ENCODE measurements at places on chromosomes 4 and X.

- DNase-seq, result no peak
Measured at GRCh38 chrX:119573222-119573621, 1.1 kb upstream of the UBE2A start.

DNA sequence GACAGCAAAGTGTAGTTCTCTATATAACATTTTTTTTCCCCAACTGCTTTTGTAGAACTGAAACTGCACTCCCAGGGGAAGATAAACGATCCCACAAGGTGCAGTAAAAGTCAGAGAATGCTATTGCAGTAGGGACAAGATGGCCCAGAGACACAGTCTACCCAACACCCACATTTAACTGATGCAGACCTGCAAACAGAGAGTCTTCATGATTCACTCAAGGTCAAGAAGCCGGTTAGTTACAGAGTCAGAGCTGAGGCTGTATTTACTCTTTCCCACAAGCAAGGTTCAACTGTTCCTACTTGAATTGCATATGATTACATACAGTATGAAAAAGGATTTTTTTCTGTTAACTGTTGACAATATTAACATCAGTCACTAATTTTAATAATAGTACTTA lies 654.6 kb downstream of the IL1RAPL1 start:
- no peak for DNase-seq

DNA sequence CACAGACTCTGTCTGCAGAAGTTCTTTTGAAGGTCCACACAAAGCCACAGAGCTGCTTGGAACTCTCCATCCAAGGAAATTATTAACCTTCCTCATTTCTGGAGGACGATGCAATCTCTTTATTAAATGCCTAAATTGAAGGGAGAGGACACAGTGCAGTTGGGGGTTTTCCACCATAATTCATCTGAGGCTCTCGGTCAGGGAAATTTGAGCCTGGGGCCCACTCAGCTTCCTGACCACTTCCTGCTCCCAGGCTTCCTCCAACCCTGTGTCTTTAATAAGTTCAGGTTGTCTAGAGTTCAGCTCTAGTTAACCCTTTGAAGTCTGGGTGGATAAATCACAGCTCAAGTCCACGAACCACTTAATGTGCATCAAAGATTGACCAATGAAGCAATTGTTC lies 58.5 kb downstream of the PRPS1 start:
- peak; percentile 10 for DNase-seq

DNA sequence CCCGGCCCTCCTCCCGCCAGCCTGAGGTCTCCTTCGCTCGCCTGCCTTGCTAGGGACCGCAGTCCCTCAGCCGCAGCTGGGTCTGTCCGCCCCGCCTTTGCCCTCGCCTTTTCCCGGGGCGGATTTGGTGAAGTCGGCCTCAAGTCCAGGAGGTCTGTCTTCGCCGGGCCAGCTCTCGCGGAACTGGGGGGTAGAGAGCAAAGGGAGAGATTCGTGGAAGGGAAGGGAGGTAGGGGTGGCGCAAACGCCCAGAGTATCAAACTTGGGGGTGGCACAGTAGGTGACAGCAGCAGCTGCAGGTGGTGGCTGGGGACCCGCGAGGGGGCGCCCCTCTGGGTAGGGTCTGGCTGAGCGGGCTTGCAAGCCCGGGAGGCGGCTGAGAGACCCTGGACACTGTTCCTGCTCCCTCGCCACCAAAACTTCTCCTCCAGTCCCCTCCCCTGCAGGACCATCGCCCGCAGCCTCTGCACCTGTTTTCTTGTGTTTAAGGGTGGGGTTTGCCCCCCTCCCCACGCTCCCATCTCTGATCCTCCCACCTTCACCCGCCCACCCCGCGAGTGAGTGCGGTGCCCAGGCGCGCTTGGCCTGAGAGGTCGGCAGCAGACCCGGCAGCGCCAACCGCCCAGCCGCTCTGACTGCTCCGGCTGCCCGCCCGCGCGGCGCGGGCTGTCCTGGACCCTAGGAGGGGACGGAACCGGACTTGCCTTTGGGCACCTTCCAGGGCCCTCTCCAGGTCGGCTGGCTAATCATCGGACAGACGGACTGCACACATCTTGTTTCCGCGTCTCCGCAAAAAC lies at the start of gene NPY2R:
TSS of gene NPY2R (plus strand) at position 379 of the 797 bp plus-strand sequence. CDS start 5,304 bp downstream, outside the sequence.
- DNase-seq, result no peak

DNA sequence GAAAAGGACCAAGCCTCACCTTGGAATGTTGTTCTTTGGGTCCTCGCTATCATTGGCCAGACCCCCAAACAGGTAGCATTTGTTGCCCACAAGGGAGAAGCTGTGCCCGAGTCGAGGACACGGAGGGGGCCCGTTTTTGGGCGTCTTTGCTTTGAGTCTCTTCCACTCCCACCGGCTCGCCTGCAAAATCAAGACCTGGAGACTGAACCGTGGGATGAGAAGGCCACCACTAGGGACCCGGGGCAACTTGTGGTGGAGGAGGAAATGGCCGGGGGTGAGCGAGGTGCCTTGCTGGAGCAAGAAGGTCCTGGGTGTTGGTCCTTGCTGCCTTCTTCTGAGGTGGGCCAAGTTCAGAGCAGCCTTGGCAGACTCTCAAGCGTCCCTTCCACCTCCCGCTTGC lies 7.5 kb downstream of the HCFC1 start:
- no peak for DNase-seq

- peak; percentile 73 for DNase-seq
Measured at GRCh38 chrX:51743179-51743957, at the start of gene GSPT2. GSPT2 (plus strand) TSS chrX:51743442; CDS start chrX:51743627, 185 bp downstream.

GRCh38 chr4:131388277-131388676 lies 1760.8 kb upstream of the PCDH10 start:
- no peak for DNase-seq

DNA sequence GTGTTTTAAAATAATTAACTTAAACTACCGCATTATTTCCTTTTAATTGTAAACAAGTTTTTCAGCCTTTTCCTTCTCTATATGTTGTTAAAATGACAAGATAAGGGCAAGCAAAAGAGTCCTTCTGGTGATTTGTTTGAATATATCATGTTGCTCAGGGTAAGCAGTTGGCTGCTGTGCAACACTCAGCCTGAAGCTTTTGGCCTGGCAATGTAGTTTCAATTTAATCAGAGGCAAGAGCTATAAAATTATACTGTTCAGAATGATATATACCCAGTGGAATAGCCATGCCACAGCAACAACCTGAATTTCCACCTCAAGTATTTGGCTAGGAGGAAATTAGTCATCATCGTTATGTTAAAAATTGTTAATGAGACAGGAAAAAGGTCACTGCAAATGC lies 53.4 kb downstream of the GRXCR1 start:
- no peak for DNase-seq

DNA sequence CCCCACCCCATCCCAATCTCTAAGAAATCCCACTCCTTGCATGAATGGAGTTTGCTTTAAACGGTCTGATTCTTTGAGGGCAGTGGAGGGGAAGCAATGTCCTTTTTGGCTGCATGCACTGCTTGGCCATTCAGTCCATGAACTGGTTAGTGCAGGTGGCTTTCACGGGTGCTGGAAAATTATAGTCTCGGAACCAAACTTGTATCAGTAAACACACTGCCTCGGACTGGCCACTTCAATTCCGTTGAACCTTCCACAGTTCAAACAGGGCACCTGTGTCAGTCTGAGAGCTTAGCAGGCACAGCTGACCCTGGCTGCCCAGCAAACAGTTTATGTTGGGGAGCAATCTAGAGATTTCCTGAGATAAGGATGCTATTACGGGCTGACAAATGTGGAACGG lies 255.6 kb downstream of the DHX15 start:
- no peak for DNase-seq

DNA sequence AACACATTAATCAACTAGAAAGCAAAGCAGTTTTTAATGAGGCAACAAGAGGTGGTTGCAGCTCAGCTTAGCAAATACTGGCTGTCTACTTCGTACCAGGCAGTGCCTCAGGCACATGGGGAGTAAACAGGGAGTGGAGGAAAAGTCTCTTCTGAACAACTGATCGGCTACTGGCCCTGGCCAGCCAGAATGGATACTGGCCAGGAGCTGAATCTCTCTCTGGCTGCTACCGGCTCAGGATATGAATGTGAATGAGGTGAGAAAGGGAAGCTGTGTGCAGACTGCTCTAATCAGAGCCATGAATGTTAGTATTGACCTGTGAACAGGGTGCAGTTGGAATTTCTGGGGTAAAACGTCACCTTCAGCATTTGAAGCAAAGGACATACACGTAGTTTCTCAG lies 77.3 kb downstream of the STK32B start:
- DNase-seq, result no peak

All from EH (cell line).